ENCODE measurements at places on chromosomes 5 and 9.

DNA sequence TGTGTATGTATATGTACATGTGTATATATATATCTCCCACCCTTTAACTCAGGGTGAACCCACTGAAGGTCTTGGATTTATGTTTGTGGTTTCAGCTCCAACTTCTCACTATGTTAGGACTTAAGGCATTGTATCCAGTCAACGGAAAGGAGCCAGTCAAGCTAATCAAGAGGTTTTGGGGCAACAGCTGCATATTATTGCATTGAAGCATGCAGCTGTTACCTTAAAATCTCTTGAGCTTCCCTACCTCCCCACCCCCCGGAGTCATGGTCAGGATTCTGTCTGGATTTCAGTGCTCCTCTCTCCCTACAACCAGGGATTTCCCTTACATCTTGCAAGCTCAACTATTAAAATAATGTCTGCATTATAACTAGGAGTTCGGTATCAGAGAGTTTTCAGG, 399.5 kb downstream of the SPOCK1 start:
- DNase-seq: no peak

GRCh38 chr9:93954434-93955061, 607 bp downstream of the BARX1 start:
- no peak for DNase-seq

- DNase-seq: no peak
Observed at GRCh38 chr5:9160747-9161146, 385.1 kb downstream of the SEMA5A start.

DNA sequence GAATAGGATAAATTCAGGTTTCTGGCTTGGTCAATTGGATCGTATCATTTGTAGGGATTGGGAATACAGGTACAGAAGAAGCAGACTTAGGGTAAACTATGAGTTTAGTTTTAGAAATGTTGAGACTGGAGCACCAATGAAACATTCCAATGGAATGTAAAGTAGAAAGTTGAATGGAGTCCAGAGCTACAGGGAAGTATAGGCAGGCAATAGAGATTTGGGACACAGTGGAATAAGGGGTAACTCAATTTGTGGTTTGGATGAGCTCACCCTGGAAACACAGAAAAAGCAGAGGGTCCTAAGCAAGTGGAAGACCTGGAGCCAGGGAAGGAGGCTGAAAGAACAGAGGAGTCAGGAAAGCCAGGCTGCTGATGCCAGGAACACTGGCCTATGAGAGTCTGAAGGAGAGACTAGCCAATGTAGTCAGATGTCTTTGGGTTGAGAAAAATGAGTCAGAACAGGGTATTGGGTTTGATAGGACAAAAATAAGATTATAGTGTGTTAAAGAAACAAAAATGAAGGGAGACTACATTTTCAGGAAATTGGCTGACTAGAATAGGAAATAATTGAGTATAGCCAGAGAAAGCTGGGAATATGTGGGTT, 72.8 kb downstream of the STARD4 start:
- no peak for DNase-seq

DNA sequence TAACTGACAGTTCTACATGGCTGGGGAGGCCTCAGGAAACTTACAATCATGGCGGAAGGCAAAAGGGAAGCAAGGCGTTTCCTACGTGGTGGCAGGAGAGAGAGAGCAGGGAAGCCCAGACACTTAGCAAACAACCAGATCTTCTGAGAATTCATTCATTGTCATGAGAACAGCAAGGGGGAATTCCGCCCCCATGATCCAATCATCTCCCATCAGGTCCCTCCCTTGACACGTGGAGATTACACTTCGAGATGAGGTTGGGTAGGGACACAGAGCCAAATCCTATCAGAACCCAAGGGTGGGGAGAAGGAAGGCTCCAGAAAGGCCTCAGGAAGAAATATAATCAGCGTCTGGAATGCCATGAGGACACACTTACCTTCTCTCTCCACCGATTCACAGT, 34.3 kb downstream of the KIF4B start:
- DNase-seq: no peak

DNA sequence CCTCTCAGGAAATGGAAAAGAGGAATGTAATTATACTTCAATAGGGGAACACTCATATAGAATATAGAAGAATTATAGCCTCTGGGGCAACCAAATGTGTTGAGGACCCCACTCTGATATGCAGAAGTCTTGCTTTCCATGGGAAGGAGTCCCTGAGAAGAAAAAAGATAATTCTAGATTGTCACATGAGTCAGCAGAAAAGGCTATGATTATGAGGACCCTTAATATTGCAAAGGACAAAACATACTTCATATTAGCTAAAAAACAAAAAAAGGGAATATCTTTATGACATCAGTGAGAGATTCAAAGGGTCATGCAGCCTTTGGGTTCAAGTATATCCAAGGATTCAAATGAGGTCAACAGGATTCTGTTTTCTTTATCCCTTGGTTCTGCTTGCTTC, 119.5 kb downstream of the PIK3R1 start:
- DNase-seq: no peak

DNA sequence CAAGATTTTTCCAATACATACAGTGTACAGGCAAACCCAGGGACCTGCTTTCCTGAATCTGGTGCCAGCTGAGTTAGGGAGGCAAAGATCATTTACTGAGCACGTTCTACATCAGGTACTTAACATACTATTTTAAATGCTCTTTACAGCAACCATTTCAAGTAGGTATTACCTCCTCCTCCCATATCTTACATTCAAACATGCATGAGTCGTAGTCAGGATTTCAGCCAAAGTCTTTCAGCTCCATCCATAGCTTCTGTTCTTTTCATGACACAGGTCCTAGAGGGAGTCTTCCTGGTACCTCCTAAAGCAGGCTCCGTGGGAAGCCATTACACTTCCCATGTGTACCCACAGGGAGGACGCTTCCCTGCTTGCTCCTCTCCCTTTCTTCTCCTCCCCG, 11.7 kb downstream of the KCNV2 start:
- no peak for DNase-seq

DNA sequence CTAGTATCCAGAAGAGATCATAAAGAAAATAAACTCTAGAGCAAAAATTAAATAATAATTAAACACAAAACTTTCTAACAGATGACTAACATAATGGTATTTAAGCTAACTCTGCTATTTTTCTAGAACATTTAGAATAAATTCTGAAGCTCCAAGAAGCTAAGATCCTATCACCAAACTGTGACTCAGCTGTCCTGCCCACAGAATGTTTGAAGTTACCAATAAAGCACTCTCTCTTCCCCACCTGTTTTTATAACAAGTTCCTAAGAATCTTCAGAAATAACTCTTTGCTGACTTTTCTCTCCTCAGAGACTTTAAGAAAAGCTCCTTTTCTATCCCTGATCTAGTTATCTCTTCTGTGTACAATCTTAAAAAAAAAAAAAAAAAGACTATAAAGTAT, 6.0 kb upstream of the EFNA5 start:
- no peak for DNase-seq

DNA sequence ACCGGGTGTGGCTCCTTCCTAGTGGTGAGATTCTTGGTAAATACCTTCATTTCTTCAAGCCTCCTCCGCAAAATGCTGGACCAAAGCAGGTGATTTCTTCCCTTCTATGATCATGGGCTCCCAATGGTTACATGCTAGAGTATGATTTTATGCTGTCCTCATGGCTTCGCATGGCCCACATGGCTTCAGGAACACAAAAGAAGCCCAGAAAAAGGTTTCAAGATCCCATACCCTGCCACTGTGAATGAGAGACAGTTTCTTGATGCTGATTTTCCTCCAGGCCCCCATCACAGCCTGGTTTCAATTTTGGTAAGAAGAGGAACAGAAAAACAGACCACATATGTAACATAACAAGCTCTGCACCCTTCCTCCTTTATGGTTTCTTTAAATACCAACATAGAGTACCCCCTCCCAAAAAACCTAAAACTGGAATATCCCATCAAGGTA, 2.4 kb upstream of the RXFP3 start:
- DNase-seq: no peak

DNA sequence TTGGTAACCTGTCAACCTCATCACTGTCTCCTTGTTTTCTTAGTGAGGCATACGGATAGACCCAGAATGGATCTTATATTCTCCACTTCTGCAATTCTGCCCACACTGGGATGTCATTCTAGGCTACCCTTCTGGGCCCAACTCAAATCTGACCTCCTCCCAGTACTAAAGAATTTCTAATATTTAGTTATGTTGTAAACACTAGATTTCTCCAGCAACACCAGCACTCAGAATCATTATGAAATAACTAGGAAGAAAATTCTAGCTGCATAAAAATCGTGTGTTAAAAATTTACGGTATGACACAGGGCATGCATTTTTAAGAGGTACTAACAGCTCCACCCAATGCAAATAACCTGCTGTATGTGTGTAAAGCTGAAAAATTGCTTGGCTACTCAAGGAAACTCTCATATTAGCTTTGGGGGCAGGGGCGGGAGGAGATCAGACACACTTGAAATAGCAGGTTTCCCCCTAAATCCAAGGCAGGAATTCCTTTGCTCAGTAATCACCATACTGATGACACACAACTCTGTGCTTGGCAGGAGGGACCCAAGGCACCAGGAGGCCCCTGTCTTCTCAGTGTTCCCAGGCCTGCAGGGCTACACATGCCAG, 27.3 kb downstream of the MACROH2A1 start:
- no peak for DNase-seq

DNA sequence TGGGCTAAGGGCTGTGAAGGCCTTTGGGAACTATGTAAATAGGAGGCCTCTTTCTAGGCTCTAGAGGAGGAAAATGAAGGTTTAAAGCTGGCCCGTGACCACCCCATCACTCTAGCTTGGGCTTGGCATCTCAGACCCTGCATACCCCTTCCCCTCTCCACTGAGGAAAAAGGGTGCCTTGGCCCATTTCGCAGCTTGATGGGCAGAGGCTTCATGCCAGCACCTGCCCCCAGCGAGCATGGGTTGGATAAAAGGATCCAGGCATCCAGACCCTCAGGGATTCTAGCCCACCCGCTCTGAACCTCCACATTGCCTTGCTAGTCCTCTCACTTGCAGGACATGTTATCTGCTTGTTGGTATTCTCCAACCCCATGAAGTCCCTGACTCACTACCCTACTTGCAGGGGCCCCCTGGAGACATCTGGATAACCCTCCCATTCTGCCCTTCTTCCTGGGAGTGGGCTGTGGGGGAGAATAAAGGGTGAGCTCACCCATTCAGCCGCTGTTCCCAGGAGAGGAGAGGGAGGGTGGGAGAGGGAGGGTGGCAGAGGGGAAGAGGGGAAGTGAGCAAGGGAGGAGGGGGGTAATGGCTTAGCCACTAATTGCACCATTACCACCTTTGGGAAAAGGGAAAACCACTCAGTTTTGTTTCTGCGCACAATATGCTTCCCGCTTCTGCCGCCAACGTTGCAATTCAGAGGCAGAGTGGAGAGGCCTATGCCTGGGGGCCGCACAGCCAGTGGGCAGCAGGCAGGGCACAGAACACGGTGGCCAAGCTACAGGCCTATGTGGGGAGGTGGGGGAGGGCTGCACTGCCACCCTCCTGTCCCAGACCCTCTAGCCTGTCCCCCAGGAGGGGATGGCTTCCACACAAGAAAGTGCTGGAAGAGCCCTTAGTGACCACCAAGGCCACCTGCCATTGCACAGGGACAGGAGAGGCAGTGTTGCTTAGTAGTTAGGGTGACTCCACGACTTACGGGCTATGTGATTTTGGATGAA, 2.1 kb upstream of the CAMK2A start:
- DNase-seq: no peak

DNA sequence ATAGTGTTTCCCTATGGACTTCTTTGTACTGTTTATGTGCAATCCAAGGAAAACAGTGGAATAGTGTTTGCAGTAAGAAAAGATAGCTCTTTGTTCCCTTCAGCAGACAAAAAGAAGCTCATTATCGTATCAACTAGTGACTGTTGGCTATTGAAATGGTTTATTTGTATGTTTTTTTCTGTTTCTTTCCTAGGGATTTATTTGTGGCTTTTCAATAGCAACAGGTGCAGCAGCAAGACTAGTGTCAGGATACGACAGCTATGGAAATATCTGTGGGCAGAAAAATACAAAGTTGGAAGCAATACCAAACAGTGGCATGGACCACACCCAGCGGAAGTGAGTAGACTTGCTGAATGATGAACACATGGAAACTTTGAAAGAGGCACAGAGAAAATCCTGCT, 65.1 kb downstream of the SLC44A1 start:
- no peak for DNase-seq

GRCh38 chr5:40869384-40869783, 28.2 kb downstream of the CARD6 start:
- no peak for DNase-seq

GRCh38 chr9:73714294-73714693, 562.6 kb downstream of the ANXA1 start:
- DNase-seq: no peak

All from GM04504 (cell line).